KBM-7 (cell line): ENCODE measurements at places on chromosomes 12 and 14.

DNA sequence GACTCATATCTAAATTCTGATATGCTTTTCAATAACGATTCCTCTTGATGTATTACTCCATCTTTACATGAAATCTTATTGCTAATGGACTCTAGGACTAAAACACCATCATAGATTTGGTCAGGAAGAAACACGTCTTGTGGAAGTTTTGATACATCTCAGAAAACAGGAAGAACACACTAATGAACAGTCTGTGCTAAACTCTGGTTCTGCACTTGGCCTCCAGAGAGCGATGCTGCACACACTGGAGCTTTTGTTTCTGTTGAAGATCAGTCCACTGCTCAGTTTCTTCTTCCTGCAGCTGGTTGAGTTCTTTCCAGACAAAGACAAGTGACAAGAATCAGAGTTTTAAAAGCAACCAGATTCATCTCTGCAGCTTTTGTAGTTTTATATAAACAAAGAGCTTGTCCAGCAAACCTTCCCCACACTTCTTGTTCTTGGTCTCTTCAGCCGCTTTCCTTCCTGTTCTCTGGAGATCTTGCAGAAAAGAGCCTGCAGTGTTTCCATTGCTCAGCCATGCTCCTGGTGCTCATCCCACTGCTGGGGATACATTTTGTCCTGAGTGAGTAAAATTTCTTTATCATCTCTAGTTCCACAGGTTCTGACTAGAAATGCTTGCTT lies 229.1 kb upstream of the OR4E1 start:
- peak; percentile 74 for DNase-seq

GRCh38 chr14:80135305-80136088 lies 75.8 kb downstream of the DIO2 start:
- DNase-seq: no peak

- DNase-seq: no peak
Measured at GRCh38 chr12:108424026-108424425, 84.9 kb upstream of the CMKLR1 start.

DNA sequence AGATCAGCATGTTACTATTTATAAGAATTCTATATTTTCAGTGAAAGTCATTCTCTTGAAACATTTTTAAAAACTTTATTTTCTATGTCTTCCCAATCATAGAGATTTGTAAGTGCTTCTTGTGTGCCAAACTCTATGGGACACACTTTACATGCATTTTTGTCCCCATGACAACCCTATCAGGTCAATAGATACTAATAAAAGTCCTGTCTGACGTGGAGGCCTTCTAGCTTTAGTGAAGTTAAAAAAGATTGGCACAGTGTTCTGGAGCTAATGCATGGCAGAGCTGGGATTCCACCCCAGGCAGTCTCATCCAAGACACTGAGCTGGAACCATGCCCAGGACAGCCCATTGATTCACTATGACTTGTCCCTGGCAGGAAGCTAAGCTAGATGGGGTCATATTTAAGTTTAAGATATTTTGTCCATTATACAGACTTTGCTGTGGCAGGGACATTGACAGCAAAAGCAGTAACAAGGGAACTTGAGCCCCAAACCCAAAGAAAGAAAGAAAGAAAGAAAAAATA lies 28.1 kb downstream of the TTC6 start:
- DNase-seq: no peak

GRCh38 chr12:104063712-104064030 lies 660 bp upstream of the HCFC2 start:
- no peak for DNase-seq

- DNase-seq: no peak
Measured at GRCh38 chr14:62956413-62956812, 88.8 kb downstream of the KCNH5 start.

DNA sequence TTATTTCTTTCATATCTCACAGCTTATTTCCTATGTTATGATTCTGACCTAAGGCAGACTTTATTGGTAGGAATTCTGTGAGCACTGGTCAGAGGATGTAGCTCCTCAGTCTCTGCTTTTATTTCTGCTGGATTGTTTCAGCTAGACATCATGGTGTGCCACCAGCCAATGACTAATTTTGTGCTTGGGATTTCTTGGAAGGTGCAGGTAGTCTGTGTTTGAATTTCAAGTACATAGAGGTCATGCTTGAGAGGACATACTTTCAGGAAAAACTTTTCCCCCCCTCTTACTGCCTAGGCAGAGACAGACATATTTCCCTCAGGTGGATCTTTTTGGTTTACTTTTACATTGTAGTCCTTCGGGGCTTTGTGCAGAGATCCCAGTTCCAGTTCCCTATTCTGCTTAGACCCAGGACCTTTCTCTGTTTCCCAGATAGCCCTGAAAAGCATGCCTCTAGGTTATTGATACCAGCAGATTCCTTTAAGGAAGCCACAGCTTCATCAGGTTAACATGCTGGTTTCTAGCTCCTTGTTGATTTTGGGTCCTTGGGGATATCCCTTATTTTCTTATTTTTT lies 28.6 kb downstream of the BRMS1L start:
- no peak for DNase-seq

- no peak for DNase-seq
Measured at GRCh38 chr12:49451468-49452259, 84.4 kb downstream of the SPATS2 start.

DNA sequence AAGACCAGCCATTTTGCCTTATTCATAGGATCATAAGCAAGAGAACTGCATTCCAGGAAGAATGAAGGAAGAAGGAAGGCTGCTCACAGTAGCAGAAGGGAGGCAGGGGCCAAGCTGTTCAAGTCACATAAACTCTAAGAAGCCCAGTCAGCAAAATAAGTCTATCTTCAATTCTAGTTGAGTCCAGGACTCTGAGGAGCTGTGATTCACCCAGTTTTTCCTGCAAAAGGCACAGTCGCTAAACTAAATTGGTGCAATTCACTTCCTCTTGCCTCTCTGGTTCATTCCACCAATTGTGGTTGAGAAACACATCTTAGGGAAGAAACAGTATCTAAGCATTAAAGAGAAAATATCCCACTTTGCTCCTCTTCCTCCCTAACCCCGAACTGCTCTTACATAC lies 9.8 kb downstream of the ZNF641 start:
- DNase-seq: no peak

GRCh38 chr12:56991319-56992246 lies 14.8 kb downstream of the ZBTB39 start:
- peak; percentile 88 for DNase-seq

DNA sequence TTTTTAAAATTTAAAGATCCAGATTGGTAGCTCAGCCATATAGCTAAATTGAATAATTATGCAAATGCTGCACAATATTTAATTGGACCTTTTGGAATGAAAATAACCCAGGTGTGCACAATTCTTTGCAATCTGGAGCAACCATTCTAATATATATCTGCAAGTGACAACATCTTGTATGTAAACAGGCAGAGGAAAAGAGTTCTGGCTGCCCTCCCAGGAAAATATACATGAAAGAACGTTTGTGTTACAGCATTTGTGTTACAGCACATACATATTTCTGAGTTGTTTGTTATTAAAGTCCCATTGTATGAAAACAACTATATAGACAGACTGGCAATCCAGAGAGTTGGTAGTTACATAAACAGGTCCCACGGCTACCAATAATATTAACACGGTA lies 377.5 kb downstream of the DIO2 start:
- no peak for DNase-seq

GRCh38 chr12:71838676-71839075 lies 883 bp upstream of the TBC1D15 start:
- no peak for DNase-seq

DNA sequence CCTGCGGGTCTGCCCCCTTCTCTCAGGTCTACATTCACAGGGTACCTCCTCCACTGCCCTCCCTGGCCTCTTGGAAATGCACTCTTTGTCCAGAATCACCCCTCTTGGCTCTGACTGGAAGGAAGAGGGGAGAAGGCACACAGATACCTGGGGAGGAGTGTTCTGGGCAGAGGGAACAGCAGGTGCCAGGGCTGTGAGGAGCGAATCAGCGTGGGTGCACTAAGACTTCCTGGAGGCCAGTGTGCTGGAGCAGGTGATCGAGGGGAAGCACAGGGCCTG lies 8.3 kb upstream of the TRAF3 start:
- no peak for DNase-seq

DNA sequence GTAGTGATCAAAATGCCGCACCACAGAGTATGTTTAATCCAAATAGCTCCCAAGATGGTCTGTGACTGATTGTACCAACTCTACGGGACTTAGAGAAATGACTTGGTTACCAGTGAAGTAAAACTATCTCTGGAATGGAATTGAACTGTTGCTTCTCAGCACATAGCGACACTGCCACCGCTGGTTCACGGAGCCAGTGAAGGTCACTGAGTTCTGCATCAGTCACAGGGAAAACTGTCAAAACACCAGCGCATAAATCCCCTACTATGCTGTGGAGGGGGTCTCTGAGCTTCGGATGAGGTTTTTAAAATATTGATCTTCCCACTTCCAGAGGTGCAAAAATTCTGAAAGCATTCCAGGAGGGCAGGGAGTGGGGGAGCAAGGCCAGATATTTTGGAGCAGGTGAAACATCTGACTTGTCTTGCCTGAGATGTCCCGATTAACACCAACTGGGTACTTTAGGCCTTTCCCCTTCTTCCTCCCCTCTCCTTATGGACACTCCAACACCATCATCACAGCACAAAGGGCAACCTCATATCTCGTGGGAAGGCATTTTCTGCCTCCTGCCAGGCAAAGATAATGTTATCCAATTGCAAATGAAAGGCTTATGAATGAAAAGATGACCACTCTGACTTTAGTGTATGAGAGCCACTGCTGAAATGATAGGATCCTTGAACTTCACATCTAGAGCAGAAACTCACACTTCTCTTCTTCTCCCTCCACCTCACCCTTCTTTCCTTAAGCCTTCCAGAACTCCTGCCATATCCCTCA lies 2.0 kb upstream of the PLXNC1 start:
- no peak for DNase-seq

DNA sequence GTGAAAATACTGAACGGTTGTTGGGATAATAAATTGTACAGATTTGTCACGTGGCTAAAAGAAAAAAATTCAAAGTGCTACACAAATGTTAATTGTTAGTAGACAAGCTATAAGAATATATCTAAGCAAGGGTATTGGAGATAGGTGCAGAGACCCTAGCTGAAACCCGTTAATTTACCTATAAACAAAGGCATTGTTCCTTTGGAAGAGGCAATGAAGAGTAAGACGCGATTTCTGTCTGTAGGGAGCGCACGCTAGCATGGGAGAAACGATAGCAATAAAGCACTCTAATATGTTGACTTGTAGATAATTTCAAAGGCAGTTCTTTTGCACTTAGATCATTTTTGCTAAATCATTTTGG lies 565 bp downstream of the CCDC77 start:
- DNase-seq: peak; percentile 58

DNA sequence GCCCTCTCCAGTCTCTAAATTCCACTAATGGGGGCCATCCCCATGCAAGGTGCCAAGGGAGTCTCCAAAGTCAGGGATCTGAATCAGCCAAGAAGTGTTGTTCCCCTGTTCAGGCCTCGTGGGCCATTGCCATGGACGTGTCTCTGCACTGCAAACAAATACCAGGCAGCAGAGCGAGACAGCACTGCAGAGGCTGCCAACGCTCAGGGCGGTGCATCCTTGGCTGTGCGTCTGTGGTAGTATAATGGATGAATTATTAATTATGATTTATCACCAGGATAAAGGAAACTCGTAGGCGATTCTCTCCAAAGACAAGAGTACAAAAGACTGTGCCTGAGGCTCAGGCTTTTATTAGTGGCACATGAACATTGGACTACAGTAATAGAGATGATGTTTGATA lies 122.3 kb upstream of the NTF3 start:
- no peak for DNase-seq

- no peak for DNase-seq
Measured at GRCh38 chr14:103209506-103209905, 86.2 kb downstream of the TNFAIP2 start.

DNA sequence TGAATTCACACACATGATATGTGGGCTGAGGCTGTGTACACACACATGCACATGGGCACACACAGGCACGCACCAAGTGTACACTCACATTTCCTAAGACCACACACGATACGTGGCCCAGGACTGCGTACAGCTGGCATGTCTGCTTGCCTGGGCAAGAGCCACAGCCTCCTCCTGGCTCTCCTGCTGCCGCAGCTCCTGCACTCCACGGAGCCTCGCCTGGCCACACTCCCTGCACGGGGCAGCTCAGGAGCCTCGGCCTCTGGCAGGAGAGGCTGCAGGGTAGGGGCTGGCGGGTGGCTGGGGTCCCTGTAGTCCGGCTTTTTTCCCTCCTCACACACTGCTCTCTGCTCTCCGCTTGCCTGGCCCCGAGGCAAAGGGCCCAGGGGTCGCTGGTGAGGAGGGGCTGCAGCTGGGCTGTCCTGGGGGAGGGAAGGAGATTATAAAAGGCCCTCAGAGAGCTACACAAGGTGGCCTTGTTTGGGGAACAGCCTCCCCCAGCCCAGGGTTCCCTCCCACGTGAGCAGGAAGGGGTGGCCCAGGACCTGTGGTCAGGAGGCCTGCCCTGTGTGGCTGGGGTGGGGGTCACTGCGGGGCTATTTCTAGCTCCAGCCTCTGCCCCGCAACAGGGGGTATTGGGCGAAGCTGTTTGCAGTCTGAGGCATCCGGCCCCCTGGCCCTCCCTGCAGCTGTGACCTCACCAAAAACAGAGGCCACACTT lies 89.0 kb upstream of the SFSWAP start:
- peak; percentile 62 for DNase-seq

GRCh38 chr14:20782280-20782890 lies 1.3 kb downstream of the RNASE6 start:
- peak; percentile 52 for DNase-seq

- DNase-seq: no peak
Measured at GRCh38 chr14:103091883-103092222, 2.7 kb upstream of the EXOC3L4 start.

DNA sequence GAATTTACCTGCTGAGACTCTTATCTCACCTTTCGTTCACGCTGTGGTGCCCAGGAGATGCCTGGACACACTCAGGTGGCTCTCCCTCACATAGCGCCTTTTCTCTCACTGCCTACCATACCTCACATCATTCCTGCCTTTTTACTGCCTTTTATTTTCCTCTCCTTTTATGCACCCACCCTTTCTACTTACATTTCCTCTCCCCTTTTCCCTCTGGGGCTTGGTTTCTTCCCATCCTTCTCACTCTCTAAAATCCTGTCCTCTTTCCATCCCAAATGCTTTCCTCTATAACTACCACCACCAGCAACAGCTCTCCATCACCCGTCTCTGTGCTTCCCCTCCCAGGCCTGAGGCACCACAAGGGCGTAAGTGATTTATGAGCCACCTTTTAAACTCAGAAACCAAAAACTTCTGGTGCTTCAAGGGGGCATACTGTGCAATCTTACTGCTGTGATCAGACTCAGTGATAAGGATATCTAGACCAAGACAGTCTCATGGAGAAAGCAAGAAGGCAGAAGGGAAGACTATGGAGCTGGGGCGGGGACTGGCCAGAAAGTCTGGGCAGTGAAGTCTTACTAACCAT lies 32.7 kb upstream of the SMUG1 start:
- no peak for DNase-seq

DNA sequence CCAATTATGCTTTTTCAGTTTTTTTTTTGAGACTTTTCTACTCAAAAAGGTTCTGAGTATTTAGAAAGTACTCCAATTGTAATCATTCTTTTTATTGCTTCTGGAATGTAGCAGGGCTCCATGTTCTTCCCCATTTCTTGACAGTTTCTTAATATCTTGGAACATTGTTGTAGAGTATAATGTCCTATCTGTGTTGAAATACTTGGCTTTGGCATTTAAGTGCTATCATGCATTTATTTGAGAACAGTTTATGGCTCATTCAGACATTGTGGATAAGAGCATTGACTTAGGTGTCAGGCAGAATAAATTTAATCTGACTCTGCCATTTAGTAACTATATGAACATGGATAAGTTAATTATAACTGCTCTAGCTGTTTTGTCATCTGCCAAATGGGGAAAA lies 28.3 kb downstream of the ADIPOR2 start:
- no peak for DNase-seq
